ENCODE measurements at places on chromosomes 4 and X.

DNA sequence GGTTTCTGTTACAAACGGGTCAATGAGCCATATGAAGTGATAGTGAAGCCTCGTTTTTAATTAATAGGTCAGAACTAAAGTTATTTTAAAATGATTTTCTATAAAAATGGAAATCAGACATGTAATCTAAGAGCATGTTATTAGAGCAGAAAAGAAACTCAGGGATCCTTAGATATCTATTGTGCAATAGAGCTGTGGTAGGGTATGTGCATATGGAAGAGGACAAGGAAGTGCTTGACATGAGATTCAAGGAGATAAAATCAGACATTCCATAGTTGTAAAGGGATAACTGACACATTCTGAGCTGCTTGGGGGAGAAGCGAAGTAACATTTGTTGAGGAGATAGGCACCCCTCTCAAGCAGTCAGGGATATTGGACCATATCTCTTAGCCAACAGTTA is 143.0 kb downstream of the AFF2 start:
- DNase-seq = no peak

DNA sequence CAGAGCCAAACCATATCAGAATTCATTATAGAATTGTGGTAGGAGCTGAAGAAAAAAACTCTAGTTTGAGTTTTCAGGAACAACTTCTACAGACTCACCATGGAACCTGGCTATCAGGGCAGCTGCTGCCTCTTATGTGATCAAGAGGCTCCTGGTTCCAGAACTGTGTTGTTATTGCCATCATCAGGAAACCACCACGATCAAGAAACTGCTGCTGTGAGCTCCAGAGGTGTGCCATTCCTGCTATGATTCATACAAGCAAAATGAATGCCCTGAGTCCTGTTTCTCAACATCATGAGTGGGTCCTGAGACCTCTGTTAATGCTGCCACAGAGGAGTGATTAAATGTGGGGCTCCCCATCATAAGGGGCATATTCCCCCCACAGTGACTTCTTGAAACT is 43.7 kb downstream of the TASL start:
- DNase-seq = no peak

DNA sequence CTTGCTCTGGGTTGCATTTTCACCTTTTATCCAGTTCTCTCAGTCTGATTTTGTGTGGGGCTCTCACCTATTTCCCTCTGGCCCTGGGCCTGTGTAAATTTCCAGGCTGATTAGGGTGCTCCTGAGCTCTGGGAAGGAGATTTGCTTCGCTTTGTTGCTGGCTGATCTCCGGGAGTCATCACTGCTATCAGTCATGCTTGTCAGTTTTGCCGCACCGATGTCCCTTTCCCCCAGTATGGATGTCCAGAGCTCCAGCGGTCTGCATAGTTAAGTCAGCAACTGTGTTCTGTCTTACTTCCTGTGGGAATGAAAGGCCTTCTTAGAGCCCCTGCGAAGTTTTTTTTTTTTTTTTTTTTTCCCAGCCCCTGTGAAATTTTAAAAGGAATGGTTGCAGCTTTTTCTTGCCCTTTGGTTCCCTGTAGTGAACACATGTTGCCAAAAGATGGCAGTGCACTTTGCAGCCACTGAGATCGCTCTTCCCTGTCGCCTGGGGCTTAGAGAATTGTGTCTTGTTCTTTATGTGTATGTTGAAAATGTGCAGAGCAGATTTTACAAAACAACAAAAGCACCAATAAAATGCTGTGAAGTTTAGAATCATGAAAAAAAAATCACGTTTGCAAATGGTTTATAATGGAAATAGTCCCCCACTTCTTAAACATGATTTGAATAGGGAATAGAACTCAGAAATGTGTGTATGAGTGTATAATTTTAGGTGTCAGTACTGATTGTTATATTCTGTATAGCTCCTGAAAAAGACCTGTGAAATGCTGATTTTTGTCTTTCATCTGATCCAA is 109.1 kb upstream of the SLC4A4 start:
- DNase-seq = peak; percentile 70

DNA sequence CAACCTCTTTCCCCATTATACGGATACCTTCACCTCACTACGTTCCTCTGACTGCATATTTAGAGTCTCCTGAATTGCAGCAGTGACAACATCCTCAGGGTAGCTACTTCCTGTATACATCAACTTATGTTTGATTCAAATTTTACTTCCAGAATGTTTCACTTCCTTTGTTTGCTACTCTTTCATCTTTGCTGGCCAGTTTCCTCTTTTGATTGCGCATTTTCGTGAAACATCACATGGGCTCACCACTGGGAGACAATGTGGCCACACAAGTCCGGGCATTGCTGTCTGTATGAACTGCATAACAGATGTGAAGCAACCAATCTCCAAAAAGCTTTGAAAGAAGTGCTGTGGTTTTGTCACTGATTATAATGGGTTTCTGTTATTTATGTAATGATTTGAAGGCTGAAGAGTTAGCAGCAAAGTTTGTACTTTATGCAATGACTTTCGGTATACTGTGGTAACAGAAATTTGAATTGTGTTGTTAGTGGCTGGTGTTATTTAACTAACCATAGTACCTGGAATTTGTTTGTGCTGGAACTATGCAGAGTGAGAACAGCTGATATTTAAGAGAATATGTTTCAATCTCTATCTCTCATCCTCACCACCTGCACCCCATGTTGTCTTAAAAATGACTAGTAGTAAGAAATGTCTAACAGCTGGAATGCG is 7.4 kb downstream of the SNCA start:
- peak; percentile 5 for DNase-seq

- DNase-seq = peak; percentile 39
These were observed 124.5 kb upstream of the PLAC1 start for GRCh38 chrX:134782796-134783195.

GRCh38 chr4:158849681-158850080 is 80.9 kb downstream of the FNIP2 start:
- no peak for DNase-seq

- DNase-seq = no peak
These were observed 24.8 kb upstream of the CYBB start for GRCh38 chrX:37755025-37755424.

DNA sequence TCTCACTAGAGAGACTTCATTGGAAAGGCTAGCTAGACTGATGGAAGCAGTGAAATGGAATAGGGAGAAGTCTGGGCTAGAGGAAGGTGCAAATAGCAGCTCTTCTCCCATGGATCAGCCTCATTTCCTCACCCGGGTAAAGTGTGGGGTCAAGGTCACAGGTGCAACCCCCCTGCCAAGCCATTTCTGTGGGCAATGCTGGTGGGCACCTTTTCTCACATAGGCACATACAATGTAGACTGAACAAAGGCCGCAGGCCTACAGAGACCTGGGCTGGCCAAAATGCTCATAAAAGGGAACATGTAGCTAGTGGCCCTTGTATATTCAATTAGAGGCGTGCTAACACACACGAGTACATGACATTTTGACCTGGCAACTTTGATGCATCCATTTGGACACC is 71.5 kb upstream of the EFNB1 start:
- no peak for DNase-seq

- peak; percentile 94 for DNase-seq
These were observed 73.1 kb downstream of the MTHFD2L start for GRCh38 chr4:74230902-74231499.

Measured in fibroblast of skin of right biceps (primary cell).